Activated CD4-positive, alpha-beta T cell treated with anti-CD3 and anti-CD28 coated beads, Interleukin-2, amount 50 U/mL, for 48 hours (primary cell): ENCODE measurements at places on chromosomes 12 and 14.

DNA sequence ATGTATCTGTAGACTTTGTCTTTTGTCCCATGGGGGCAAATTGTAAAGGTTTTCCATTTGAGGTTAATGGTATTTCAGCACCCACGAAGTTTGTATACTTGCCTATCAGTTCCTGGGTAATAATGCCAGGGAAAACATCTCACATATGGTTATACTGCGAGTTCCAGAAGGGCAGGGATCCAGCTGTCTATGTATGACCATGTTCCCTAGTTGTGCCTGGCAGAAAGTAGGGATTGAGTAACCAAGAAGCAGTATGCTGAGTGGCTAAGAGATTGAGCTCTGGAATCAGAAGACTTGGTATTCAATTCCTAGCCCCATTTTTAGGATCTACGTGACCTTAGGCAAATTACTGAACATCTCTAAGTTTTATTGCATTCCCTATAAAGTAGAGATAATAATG is 173.2 kb upstream of the PWP1 start:
- no peak for DNase-seq

GRCh38 chr14:96849733-96850132 is 52.6 kb downstream of the VRK1 start:
- no peak for DNase-seq

DNA sequence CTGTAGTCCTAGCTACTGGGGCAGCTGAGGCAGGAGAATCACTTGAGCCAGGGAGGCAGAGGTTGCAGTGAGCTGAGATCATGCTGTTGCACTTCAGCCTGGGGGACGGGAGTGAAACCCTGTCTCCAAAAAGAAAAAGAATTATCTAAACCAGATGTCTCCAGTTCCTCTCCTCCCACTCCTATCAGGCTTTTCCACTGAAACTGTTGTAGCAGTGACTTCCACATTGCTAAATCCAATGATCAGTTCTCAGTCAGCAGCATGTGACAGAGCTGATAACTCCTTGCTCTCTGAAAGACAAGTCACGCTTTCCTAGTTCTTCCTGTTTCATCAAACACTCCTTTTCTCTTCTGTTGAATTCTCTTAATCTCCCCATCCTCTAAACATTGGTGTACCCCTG is 8.6 kb downstream of the SLC38A6 start:
- no peak for DNase-seq

DNA sequence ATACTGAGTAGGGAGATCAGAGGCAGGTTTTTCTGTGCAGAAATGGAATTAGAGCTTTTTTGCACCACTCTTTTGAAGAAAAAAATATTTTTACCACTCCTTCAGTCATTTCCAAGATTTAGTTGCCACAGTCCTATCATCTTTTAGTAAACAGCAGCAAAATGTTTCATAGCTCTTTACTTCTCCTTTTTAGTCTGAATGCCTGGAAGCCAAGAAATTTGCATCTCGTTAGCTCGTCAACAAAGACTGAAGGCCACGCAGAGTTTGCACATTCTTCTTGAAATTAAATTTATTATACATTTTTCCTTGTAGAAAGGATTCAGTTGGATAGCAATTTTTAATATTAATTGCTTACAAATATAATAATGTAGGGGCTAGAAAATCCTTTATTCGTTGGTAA is 544.5 kb upstream of the ATP2B1 start:
- no peak for DNase-seq

- DNase-seq, result no peak
These were observed 72.0 kb downstream of the PPP2R5E start for GRCh38 chr14:63470962-63471793.

DNA sequence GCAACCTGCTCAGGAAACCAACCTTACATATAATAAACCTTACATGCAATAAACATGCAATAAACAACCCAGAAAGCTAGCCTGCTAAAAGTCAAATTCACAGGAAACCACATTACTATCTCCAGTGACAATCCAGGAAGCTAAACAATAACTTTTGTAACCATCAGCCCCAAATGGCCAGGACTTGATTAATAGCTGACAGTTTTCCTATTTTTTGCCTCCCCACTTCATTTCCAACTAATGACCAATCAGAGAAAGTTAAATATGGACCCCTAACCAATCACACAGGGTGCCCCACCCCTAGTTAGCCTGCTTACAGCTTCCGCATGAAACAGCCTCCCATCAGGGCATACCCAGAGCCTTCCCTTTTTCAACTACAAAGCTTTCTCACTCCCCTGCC is 152.2 kb upstream of the LMNTD1 start:
- DNase-seq, result no peak

GRCh38 chr12:13562915-13563742 is 366.6 kb downstream of the EMP1 start:
- DNase-seq, result no peak

DNA sequence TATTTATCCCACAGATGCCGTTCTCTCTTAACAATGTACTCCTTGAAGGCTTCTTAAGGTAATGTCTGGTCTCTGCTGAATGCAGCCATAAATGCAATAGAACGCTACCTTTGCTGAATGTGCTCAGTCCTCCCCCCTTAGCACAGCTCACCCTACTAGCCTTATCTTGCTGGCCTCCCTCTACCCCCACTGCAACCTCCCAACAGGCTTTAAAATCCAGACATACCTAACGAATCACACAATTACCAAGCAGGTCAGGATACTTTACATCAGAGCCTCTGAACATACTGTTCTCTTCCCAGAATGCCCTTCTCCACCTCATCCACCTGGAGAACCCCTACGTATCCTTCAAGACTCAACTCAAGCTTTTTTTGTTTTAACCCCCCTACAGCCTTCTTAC is 51.0 kb upstream of the CRADD start:
- DNase-seq, result no peak

DNA sequence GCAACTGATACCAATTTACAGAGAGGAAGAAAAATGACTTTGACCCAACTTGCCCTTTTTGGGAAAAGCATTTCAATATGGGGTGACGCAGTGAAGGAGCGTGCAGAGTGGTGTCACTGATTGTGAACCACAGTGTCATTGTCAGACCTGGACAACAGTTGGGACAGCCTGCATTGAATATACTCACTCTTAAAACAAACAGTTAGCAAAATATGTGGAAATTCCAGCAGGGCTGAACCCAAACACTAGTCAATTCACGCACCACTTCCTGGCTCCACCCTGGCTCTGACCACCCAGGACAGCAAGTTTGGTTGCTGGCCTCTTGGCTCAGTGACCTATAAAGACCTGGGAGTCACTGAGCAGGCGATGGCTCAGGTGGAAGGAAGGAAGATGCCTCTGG is 61.3 kb downstream of the NOS1 start:
- DNase-seq, result no peak

GRCh38 chr14:56803816-56804535 is 6.3 kb downstream of the OTX2 start:
- DNase-seq, result no peak

- DNase-seq, result peak; percentile 90
These were observed 2.8 kb upstream of the HOXC8 start for GRCh38 chr12:54005853-54006558.

DNA sequence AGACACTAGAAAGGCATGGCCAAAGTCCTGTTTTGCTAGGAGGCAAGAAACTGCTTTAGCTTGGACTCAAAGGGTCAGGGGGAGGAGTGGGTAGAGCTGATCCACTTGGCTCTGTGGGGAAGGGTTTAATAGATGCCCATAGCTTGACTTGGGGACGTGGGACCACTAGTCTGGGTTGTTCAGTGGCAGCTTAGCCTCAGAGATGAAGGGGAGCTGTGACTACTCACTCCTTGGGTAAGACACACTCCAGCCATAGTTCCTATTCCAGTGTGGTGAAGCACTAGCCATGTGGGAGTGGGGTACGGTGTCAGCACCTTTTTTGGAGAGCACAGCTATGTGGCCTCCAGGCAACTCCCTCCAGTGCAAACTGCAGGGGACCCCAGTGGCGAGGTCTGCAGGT is 257.3 kb downstream of the TMEM121 start:
- DNase-seq, result no peak

DNA sequence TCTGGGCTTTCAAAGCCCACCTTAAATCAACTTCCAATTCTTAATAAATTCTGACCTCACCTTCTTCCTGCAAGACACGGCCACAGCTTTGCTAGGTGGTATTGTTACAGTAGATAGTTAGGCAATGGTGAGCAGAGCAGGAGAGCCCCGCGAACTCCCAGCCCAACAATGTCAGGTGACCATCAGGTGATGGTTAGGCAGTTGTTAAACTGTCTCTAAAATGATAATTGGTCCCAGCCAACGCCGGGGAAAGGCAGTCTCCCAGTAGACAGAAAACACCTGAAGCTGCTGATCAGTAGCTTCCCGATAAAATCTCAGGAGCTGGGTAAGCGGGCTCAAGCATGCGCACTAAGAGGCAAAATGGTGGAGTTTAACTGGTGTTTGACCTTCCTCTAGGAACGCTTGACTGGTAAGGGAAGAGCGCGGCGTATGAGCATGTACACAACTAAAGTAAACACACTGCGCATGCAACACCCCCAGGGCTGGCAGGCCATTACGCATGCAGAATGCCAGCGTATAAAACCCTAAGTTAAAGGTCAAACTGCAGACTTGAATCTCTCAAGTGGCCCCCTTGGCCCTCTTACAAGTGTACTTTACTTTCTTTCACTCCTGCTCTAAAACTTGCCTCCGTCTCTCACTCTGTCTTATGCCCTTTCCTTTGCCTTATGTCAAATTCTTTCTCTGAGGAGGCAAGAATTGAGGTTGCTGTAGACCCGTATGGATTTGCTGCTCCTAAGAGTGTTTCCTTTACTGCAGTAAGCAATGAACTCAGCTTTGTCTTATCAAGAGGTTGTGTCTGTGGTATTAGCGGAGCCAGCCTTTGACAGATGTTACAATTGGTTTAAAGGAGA is 113.5 kb downstream of the C12orf75 start:
- DNase-seq, result no peak

- no peak for DNase-seq
These were observed 6.8 kb downstream of the SIX6 start for GRCh38 chr14:60515511-60516289.

GRCh38 chr14:53103636-53104340 is 49.3 kb downstream of the DDHD1 start:
- DNase-seq, result no peak

GRCh38 chr14:94056579-94057308 is 24.3 kb downstream of the DDX24 start:
- peak; percentile 30 for DNase-seq

GRCh38 chr12:119666900-119667576 is 895 bp upstream of the PRKAB1 start:
- DNase-seq, result no peak

DNA sequence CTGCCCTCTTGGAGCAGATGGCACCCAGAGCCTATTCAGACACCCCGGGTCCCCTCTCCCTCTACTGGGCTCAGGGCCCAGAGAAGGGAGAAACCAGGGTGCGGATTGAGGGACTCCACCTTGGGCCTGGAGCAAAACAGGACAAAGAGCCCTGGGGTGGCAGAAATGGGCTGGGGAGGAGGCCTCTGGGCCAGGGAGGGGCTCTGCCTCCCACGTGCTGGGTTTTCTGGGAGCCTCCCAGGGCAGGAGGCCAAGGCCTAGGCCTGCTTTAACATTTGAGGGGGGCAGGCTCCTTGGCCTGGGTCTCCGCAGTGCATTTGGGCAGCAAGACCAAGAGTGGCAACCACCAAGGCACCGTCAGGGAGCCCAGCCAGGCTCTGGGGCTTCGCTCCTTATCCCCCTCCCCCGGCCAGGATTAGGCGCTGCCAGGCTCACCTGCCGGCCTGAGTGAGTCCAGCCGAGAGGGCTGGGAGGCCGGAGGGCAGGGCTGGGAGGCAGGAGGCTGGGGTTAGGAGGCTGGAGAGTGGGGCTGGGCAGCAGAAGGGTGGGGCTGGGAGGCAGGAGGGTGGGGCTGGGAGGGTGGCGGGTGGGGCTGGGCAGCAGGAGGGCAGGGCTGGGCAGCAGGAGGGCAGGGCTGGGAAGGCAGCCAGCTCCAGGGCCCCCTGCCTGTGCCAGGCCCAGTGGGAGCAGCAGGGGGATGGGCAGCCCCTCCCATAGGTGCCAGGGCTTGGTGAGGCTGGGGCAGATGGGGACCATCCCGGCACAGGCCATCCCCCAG is 101.8 kb upstream of the EIF5 start:
- DNase-seq, result no peak

DNA sequence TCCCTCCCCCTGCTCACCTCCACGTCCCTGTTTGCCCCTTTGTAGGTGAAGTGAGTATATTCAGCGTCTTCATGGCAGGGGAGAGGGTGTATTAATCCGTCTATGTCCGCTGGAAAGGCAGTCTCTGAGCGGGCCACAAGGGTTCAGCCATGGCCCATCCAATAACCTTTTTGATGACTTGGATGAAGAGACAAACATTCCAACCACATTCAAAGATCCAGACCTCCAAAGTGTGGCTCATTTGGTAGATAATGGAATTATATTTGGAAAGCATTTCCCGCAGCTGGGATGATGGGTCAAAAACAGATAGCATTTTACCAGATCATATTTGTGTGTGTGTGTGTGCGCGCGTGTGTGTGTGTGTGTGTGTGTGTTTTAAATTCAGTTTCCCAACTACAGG is 345.9 kb downstream of the DPF3 start:
- DNase-seq, result no peak

- no peak for DNase-seq
These were observed 42.8 kb upstream of the VASH1 start for GRCh38 chr14:76718306-76719040.

- DNase-seq, result no peak
These were observed 12.3 kb upstream of the LBHD2 start for GRCh38 chr14:103071544-103072251.

DNA sequence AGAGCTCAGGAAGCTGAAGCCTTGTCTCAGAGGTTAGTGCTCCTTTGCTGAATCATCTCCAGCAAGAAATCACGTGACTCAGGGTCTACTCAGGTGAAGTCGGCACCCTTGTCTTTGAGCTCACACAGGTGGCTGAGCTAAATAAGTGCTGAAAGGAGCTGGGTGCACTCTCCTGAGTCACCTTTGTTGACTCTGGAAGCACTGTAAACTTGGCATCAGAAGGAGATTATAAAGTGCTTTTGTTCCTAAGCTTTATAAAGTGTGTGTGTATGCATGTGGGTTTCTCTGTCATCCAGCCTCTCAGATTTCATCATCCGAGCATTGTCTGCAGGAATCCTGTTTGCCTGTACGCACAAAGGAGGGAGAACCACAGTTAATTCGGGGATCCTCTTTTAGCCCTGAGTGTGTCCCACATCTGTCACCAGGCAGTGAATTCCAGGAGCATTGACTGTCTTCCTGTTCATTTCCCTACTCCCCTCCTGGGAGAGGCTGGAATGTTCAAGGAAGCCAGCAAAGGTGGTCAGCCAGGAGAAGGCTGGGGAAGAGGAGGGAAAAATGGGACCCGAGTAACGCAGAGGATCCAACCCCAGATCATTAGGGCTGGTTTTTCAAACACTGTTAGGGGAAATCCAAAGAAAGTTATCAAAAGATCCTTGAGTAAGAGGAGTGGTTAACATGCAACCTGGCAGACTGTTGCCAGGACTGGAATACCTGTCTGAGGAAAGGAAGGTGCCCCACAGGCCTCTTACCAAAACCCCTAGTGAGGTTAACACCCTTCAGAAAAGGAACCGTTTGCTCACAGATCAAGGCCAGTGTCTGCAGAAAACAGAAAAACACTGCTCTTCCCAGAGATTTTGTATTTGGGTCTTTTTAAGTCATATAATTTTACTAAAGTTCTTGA is 157.5 kb upstream of the HIF1A start:
- DNase-seq, result peak; percentile 43

GRCh38 chr14:97224016-97224415 is 426.8 kb downstream of the VRK1 start:
- no peak for DNase-seq
